Ascending aorta (tissue), 2 donors: ENCODE measurements at places on chromosomes 2 and 18. TPM values are rescaled to one million over a fixed set of nuclear protein-coding genes. Genes with fewer than 3 reads are reported as not detected.
A peak's percentile ranks its signal among the peaks of the same experiment; 100 is the strongest.

DNA sequence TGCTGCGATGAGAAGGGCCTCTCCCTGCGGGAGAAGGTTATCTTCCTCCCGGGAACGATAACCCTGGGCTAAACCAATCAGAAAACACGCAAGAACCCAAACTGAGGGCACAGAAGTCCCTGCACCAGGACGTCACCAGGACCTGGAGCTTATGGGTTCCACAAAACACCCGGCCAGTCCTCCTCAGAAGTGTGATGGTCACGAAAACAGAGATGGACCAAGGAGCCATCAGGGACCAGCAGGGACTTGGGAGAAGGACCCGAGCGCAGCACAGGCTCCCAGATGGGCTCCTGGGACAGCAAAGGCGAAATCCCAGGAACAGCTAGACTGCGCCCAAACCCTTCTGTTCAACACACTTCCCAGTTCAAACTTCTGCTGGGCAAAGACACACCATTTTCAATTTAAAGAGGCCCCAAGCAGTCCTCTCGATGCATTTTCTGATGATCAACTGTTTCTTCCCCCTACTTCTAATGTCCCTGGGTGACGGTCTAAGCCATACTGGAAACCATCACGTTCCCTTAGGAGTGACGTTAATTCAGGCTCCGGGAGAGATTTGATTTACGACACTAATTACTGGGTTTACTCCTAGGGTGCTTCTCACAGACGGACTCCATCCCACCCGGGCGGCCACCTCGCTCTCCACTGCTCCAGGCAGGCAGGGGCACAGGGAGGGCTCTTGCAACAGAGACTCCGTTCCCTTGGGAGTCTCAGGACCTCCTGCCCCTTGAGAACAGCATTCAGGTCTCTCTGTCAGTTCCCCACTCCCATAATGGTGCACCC, 29.2 kb downstream of the ZNF516 start:
- no peak for DNase-seq
- no peak overlapping the region for H3K27ac ChIP-seq
- H3K4me3 ChIP-seq = no peak overlapping the region
- H3K27me3 ChIP-seq = no peaks in the 10 kb centered on the region

- DNase-seq = no peak
- no peaks in the 10 kb centered on the region for H3K36me3 ChIP-seq
- H3K4me1 ChIP-seq = no peaks in the 10 kb centered on the region
These were observed 90.0 kb downstream of the TFCP2L1 start for GRCh38 chr2:121195036-121195435.

GRCh38 chr2:148967578-148967977, 70.9 kb upstream of the LYPD6B start:
- no peaks in the 10 kb centered on the region for H3K27me3 ChIP-seq
- no peak overlapping the region for H3K27ac ChIP-seq
- DNase-seq = no peak
- H3K4me3 ChIP-seq = no peak overlapping the region
- no peaks in the 10 kb centered on the region for H3K4me1 ChIP-seq

Gene ASIC4
- total RNA-seq = not detected

- peak; percentile 84 for DNase-seq
- H3K27me3 ChIP-seq = no peaks in the 10 kb centered on the region
- H3K4me1 ChIP-seq = peaks cover 23% of the 10 kb centered on the region
- H3K4me3 ChIP-seq = no peak overlapping the region
- no peaks in the 10 kb centered on the region for H3K36me3 ChIP-seq
- H3K27ac ChIP-seq = peak overlapping the region; percentile 80
These were observed 293.7 kb downstream of the DYSF start for GRCh38 chr2:71746946-71747501.

DNA sequence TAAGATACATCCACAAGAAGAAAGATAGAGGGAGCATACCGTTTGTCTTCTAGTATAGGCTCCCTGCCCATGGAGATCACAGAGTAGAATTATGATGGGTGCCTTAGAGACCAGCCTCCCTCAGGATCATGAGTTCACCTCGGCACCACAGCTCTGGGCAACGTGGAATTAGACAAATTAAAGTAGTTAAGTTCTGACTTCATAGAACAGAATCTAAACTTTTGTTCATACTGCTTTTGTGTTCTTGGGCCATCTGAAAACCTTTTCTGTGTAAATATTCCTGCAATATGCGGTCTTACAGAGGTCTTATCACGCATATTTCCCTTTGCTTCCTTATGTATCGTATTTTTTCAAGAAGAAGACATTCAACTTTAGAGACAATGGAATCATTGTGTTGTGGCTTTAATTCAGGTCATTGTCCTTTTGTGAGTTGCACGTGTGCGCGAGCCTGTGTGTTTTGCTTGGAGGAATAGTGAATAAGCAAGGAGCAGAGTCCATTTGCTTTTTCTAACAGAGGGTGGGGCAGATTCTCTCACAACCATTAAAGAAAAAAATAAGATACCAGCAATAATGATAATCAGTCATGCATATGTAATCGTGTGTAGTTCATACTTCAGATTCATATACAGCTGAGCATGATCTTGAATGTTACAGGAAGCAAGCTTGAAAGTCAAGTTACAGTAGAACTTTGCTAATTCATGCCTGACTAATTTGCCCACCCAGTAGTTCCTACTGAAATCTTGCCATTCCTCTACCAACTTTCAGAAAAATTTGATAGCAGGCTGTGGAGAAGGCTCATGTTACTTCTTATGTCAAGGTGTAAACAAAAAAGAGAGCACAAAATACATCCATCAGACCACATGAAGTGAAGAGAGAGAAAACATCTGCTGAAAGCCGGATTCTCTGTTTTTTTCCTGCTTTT, 243.6 kb downstream of the NEDD4L start:
- no peaks in the 10 kb centered on the region for H3K4me1 ChIP-seq
- DNase-seq = no peak
- H3K36me3 ChIP-seq = no peaks in the 10 kb centered on the region

GRCh38 chr18:7000484-7001096, 117.0 kb downstream of the LAMA1 start:
- no peak for DNase-seq
- H3K27me3 ChIP-seq = no peaks in the 10 kb centered on the region
- no peak overlapping the region for H3K4me3 ChIP-seq
- no peaks in the 10 kb centered on the region for H3K36me3 ChIP-seq
- no peak overlapping the region for H3K27ac ChIP-seq
- no peaks in the 10 kb centered on the region for H3K4me1 ChIP-seq

Gene MEP1B
- not detected for total RNA-seq

GRCh38 chr2:9819551-9819950, 23.7 kb upstream of the TAF1B start:
- no peaks in the 10 kb centered on the region for H3K36me3 ChIP-seq
- H3K27me3 ChIP-seq = peaks cover 3% of the 10 kb centered on the region
- no peak for DNase-seq
- no peaks in the 10 kb centered on the region for H3K4me1 ChIP-seq
